ENCODE measurements at places on chromosomes 1 and 21. TPM values are rescaled to one million over a fixed set of nuclear protein-coding genes. Genes with fewer than 3 reads are reported as not detected.

DNA sequence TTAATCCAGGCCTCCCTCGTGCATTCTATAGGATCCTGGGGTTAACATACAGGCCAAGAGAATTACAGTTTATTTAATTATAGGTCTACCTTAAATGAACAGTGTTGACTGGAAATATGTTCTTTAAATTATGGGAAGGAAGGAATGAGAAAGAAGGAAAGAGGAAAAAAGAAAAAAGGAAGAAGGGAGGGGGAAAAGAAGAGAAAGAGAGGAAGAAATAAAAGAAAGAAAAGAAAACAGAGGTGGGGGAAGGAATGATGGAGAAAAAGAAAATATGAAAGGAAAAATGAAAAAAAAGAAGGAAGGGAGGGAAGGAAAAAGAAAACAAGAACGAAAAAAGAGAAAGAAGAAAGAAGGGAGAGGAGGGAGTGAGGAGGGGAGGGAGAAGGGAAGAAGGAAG is 38.5 kb downstream of the WNT9A start:
- no peak for DNase-seq

GRCh38 chr1:10295481-10296085 is 85.2 kb downstream of the KIF1B start:
- no peak for DNase-seq

- no peak for DNase-seq
Measured at GRCh38 chr21:39452207-39452969, 618 bp downstream of the SH3BGR start.

GRCh38 chr1:205325334-205325884 is 3.9 kb upstream of the NUAK2 start:
- no peak for DNase-seq

GRCh38 chr1:211822677-211823407 is 7.7 kb downstream of the LPGAT1 start:
- DNase-seq = no peak

The TSSK3 gene
- total RNA-seq = 3.9 TPM

The CD244 gene
- 23.4 TPM for total RNA-seq

DNA sequence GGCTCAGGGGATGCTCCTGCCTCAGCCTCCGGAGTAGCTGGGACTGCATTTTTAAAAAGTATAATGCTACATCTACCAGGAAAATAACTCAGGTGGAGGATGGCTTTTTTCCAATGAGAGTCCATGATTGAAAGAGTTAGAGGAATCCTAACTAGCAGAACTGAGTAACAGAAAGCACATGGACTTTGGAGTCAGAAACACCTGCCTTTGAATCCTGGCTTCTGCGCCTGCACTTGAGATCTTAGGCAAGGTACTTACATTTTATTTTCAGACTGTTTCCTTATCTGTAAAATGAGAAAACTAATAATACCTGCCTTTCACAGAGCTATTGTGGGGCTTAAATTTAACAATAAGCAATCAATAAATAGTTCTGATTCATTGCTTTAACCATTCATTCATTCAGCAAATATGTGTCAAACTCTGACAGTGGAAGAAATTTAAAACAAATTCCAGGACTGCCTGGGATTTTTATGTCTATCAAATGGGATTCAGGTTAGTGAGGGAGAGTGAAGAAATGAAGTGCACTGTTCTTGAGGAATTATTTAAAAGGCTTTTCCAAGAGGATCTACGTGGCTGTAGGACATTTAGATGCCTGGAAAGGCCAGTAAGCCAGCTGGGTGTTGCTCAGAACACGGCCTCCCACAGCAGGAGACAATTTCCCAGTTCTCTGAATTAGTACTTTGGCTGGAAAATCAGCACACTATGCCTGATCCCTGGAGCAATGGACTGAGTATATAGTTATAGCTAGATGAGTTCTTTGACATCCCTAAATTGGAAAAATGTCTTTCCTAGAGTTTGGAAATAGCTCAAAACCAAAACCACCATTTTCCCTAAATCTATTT is 12.8 kb upstream of the LBR start:
- DNase-seq = no peak

DNA sequence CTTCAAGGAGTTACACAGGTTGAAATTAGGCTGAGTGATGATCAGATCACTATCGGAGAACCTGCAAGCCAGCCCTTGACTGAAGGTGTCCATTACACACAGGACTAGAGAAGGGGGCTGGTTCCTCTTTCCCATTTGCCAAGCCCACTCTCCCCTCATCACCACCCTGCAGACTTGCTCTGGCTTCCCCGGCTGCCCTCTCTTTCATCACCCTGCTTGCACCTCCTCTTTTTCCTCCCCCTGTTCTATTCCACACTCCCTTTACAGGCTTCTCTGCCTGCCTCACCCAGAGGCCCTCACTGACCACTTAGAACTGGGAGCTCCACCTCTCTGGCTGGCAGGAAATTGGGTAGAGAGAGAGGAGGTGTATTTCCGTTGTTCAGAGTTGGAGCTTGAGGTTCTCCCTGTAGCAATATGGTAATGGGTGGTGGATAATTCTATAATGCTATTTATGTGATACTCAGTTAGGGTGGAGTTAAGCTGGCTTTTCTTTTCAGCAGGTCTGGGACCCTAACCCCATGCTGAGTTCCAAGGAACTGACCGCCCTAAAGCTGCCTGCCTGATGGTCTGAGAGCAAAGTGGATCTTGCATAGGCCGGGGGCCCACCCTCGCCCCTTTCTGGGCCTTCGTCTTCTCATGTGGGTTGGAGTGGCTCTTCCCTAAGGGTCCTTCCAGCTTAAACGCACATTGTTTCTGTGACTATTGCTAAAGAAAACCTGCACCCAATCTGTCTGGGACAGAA is 111.8 kb upstream of the ADAR start:
- DNase-seq = no peak
